ENCODE measurements at places on chromosomes 16 and 17.

DNA sequence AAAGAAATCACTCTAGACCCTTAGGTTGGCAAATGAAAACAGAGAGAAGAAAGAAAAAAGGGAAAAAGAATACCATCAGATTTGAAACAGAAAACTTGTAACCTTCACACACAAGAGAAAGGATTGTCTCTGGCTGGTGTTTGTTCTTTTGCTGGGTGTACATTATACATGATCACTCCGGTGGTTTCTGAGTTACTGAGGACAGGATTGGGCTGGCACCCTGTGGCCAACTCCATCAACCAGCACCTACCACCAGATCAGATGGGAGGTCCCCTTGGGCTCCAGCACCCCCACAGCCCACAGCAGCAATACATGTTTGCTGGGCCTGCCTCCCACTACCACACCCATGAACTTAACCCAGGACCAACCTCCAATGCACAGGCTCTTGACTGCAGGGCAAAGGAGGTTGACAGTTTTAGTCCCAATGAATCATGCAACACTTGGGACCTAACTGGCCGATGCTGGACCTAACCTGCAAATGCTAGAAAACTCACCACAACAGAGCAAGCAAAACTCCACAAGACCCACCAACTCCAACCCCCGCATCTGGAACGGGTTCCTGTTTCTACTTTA, 308.3 kb downstream of the SOX9 start:
- DNase-seq, result no peak

DNA sequence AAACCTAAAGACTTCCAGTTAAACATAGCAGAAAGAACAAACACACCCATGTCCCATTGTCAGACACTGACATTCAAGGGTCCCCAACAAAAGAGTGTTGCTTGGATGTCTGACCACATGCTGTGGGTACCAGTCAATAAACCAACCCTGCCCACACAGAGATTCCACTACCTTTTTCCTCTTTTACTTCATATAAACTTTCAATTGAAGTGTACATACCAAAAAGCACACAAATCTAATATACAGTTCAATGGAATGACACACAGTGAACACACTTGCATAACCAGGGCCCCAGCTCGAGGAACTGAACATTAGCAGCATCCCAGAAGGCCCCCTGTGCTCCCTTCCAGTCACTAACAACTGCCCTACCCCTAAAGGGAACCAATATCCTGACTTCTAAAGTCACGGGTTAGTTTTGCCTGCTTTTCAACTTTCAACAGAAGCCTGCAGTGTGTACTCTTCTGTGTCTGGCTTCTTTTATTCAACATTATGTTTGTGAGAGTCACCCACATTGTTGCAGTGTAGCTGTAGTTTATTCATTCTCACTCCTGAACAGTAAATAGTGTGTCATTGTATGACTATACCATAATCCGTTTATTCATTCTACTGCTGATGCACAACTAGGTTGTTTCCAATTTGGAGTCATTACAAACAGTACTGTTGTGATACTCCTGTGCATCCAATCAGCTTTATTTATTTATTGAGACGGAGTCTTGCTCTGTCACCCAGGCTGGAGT, 18.0 kb downstream of the CFDP1 start:
- no peak for DNase-seq

- no peak for DNase-seq
Observed at GRCh38 chr16:50251375-50252081, 14.8 kb upstream of the ADCY7 start.

DNA sequence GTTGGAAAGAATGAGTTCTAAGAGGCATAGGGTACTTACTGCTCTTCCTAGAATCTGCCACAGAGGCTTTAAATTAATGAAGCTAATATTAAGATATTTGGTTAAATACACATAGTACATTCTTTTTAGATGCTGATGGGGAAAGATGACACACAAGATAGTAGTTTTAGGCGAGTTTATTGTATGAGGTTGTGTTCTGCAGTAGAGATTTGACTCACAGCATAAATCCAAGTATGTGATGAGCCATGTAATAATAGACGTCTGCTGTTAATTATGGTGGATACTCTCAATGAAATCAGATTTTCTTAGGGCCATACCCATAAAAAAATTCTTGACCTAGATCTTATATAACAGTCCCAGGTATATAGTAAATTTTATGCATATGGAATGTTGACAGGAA, 8.0 kb downstream of the TNRC6C start:
- DNase-seq, result no peak

- DNase-seq, result no peak
Observed at GRCh38 chr16:17804857-17805256, 334.1 kb upstream of the XYLT1 start.

DNA sequence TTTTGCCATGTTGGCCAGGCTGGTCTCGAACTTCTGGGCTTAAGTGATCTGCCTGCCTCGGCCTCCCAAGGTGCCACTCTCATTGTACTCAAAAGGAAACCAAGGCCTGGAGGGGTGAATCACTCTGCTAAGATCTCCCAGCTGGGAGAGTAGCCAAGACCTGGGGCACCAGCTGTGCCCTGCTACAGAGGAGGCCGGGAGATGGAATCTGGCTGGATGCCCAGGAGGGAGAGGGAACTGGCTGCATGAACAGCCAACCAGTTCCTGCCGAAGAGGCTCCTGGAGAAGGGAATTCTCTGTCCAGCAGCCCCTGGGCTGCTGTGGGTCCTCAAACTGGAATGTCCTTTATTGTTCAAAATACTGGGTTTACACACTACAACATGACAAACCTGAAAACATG, 238.7 kb upstream of the CIBAR2 start:
- no peak for DNase-seq

Data from activated gamma-delta T cell treated with Interleukin-2 at 50 U/mL for 16 hours (primary cell).